CD4-positive, alpha-beta memory T cell (primary cell): ENCODE measurements at places on chromosomes 16 and 17.

DNA sequence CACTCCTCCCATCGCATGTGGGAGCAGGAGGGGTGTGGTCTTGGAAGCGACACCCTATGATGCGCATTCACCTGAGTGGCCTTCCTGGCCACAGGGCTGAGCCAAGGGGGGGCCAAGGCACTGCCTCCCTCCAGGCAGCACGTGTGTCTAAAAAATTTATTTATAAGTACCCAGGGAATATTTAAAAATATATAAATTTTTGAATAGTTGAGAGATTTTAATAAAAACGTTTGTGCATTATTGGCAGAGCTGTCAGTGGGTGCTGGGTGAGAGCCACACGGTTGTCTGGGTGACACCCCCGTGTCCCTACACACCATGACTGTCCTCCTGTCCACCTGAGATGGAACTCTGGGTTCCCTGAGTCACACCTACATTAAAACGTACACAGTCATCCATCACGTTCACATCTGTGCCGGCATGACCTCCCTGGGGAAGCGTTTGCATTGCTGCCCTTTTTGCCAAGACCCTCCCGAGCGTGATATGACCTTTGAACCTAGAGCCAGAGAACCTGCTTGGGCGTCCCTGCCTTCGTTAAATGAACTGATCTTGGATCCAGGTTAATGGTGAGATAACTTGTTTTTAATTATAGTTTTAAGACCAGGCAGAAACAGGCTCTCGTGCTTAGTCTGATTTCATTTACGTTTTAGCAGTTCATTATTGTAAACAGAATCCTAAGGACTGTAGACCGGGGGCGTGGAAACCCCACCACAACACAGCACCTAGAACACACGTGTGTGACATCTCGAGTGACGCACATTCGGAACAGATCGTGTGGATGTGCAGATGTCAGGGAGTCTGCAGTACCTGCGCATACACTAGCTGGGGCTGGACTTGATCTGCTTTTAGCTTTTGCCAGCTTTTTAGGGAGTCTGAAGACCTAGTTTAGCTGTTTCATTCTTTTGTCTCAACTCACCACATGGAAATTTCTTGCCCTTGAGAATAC, 192.8 kb upstream of the CHMP6 start:
- no peaks in the 10 kb centered on the region for H3K4me1 ChIP-seq
- H3K27me3 ChIP-seq = no peaks in the 10 kb centered on the region
- no peak overlapping the region for H3K4me3 ChIP-seq

GRCh38 chr17:22503322-22503899, 811.1 kb downstream of the KCNJ18 start:
- H3K27ac ChIP-seq = no peak overlapping the region
- no peaks in the 10 kb centered on the region for H3K36me3 ChIP-seq
- no peaks in the 10 kb centered on the region for H3K27me3 ChIP-seq
- H3K4me3 ChIP-seq = no peak overlapping the region

DNA sequence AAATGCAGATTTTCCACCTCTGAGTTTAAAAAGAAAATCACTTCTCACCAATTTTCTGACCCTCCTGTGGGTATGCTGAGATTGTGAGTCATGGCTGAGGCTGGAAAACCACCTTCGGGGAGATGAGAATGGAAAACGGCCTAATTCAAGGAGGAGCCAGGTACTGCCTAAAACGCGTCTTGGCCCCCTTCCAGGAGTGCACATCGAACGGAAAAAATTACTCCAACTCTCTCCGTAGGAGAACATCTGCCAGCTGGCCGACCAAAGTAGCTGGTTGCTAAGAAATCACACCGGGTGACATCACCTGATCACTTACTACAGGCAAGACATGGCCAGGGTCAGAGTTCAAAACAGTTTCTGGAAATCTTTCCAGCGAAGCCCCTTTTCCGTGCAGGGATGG, 107.6 kb downstream of the ZNF423 start:
- DNase-seq = no peak
- H3K4me1 ChIP-seq = no peaks in the 10 kb centered on the region
- H3K27me3 ChIP-seq = no peaks in the 10 kb centered on the region
- no peaks in the 10 kb centered on the region for H3K36me3 ChIP-seq
- no peak overlapping the region for H3K27ac ChIP-seq

- no peaks in the 10 kb centered on the region for H3K4me1 ChIP-seq
- H3K27ac ChIP-seq = no peak overlapping the region
- no peak for DNase-seq
- H3K4me3 ChIP-seq = no peak overlapping the region
- H3K36me3 ChIP-seq = no peaks in the 10 kb centered on the region
- no peaks in the 10 kb centered on the region for H3K27me3 ChIP-seq
Observed at GRCh38 chr17:34378664-34379101, 15.7 kb upstream of the CCL1 start.

GRCh38 chr16:12896562-12896961, 4.8 kb upstream of the SHISA9 start:
- no peaks in the 10 kb centered on the region for H3K36me3 ChIP-seq
- H3K27ac ChIP-seq = no peak overlapping the region
- no peak for DNase-seq
- H3K4me1 ChIP-seq = no peaks in the 10 kb centered on the region
- H3K4me3 ChIP-seq = no peak overlapping the region

- peak overlapping the region; percentile 96 for H3K27ac ChIP-seq
- no peaks in the 10 kb centered on the region for H3K27me3 ChIP-seq
- peaks cover 8% of the 10 kb centered on the region for H3K36me3 ChIP-seq
- peak overlapping the region; percentile 63 for H3K4me3 ChIP-seq
Observed at GRCh38 chr17:39979893-39980350, 685 bp upstream of the PSMD3 start.

DNA sequence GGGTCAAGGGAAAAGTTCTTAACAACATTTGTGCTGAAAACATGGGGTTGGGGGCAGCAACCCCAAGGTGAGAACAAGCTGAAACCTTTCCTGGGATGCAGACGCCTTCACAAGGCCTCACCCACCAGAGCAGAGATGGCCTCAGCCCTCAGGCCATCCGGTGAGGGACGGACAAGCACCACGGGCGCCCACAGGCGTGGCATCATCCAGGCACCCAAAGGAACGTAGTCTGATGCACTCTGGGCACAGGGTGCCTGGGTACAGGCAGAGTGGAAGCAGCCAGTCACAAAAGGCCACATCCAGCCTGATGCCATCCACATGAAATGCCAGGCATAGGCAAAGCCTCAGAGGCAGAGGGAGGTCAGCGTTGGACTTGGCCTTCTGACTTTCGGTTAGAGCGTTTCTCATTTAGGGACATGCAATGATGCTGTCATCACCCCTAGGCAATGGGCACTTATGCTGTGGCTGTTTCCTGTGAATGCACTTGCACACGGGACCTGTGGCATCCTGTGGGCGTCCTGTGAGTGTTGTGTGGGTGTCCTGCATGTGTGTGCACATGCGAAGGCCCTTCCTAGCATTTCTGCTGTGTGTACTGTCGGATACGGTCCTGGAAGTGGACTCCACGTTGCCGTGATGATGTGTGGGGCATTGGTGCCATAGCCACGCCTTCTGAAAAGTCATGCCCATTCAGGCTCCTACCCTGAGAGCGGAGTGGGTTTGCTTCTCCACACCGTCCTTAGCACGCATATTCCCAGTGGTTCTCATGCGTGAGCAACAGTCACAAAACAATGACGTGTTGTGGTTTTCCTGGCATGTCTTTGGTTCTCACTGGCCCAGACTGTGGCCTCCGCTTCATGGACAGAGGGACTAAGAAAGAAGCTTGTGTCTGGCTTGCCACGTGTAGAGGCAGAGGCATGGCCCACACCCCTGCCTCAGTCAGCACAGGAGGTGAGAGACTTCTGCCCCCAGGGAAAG, 52.7 kb upstream of the ZNF469 start:
- H3K36me3 ChIP-seq = no peaks in the 10 kb centered on the region
- no peak overlapping the region for H3K27ac ChIP-seq
- no peak for DNase-seq
- no peaks in the 10 kb centered on the region for H3K4me1 ChIP-seq
- H3K4me3 ChIP-seq = no peak overlapping the region

DNA sequence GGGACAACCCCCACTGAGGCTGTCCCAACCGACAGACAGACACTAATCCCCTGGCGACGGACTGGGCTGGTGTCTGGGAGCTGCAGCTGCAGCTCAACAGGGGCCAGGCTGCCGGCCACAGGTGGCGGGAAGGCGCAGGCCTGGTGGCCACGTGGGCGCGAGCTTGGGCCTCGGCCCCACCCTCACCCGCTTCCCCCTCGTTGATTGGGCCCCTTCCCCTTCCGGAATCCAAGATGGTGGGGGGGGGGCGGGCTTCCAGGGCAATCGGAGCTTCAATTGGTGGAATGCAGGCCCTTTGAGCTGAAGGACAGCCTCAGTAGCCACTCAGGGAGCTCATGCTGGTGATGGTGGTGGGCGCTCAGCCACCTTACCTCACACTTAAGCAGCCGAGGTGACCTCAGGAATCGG, 8.7 kb upstream of the TBX4 start:
- H3K4me3 ChIP-seq = no peak overlapping the region
- H3K4me1 ChIP-seq = no peaks in the 10 kb centered on the region
- no peaks in the 10 kb centered on the region for H3K36me3 ChIP-seq
- no peaks in the 10 kb centered on the region for H3K27me3 ChIP-seq

GRCh38 chr17:67947325-67947813, 48.9 kb downstream of the C17orf58 start:
- no peak for DNase-seq
- H3K4me3 ChIP-seq = no peak overlapping the region
- no peaks in the 10 kb centered on the region for H3K27me3 ChIP-seq
- no peaks in the 10 kb centered on the region for H3K4me1 ChIP-seq
- no peak overlapping the region for H3K27ac ChIP-seq

- H3K36me3 ChIP-seq = peaks cover 26% of the 10 kb centered on the region
- no peak overlapping the region for H3K4me3 ChIP-seq
- peaks cover 26% of the 10 kb centered on the region for H3K4me1 ChIP-seq
Observed at GRCh38 chr17:67139784-67140665, 95.7 kb downstream of the CACNG1 start.
